NCI-H1417 (cell line): ENCODE measurements at places on chromosomes 1 and 21.

- no peak for DNase-seq
Observed at GRCh38 chr1:219083631-219084030, 90.0 kb upstream of the LYPLAL1 start.

DNA sequence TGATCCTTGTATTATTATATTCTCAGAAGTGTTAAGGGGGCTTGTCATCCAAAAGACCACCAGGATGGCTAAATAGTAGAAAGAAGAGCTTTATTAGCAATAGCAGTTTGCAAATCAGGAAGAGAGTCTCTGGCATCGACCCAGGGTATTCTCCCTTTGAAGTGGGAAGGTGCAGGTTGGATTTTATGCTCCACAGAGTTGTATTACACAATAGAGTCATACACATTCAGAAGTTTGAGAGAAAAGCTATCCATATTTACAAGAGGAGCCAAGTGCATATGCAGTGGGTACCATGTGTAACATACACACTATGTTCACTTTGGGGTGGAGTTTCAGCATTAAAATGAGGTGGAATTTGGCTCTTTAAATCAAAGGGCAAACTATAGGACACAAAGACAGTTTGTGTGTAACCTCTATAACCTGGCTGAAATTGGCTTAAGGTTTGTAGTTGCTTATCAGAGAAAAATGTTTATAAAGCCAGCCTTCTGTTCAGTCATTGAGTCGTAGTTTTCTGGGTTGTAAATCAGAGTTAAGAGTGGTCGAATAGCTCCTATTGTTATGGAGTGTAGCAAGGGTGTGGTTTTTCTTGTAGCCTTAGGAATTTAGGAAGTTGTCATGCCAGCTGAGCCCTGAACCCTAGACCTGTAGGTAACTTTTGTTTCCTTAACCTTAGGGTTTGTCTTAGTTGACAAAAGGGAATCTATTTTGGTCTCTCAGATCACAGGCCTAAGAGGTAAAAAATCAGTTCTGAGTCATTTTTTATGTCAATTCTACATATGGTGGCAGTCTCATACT lies 125.3 kb downstream of the DNM3 start:
- DNase-seq, result no peak

- no peak for DNase-seq
Observed at GRCh38 chr1:212284332-212284743, 872 bp upstream of the PPP2R5A start.

DNA sequence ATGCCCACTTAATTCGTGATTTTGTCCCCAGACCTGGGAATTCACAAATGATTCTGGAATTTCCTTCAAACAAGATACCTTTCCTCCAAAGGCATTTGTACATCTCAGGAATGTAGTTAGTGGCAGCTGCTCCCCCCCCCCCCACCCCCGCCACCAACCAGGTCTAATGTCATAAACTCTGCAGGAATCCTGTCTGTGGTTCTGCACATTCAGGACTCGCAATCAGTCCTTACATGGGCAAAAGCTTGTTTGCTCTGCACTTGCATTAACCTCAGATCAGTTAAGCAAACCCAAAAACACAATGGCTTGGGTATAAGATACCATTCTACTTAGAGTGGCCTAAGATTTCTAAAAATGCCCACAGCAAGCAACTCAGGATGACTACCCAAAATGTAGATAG lies 143.8 kb downstream of the TGFB2 start:
- no peak for DNase-seq

DNA sequence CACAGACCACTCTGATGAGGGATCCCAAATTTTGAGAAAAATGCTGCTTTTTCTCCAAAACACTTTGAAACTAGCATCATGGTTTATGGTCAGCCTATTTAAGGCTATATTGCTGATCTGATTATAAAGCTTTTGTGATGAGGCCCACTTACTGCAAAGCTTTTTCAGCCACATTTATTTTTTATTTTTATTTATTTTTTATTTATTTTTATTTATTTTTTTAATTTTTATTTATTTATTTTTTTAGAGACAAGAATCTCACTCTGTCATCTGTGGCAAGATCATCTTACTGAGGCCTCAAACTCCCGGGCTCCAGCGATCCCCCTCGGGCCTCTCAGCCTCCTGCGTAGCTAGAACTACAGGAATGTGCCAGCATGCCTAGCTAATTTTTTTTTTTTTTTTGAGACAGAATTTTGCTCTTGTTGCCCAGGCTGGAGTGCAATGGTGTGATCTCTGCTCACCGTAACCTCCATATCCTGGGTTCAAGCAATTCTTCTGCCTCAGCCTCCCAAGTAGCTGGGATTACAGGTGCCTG lies 5.2 kb upstream of the BCAS2 start:
- no peak for DNase-seq
